ENCODE measurements at places on chromosomes 12 and 14. TPM values are rescaled to one million over a fixed set of nuclear protein-coding genes. Genes with fewer than 3 reads are reported as not detected.

The FGF6 gene
- not detected for total RNA-seq

The NRXN3 gene
- not detected for total RNA-seq

The CLIP1 gene
- 117 TPM for total RNA-seq

GRCh38 chr12:13248964-13249363 lies 52.4 kb downstream of the EMP1 start:
- no peak for DNase-seq

- DNase-seq: no peak
Observed at GRCh38 chr14:59166258-59166657, 22.2 kb upstream of the DAAM1 start.

- DNase-seq: no peak
Observed at GRCh38 chr12:49706351-49707127, 666 bp downstream of the FMNL3 start.

GRCh38 chr14:106606936-106607335 lies 1080.6 kb downstream of the TMEM121 start:
- DNase-seq: no peak

DNA sequence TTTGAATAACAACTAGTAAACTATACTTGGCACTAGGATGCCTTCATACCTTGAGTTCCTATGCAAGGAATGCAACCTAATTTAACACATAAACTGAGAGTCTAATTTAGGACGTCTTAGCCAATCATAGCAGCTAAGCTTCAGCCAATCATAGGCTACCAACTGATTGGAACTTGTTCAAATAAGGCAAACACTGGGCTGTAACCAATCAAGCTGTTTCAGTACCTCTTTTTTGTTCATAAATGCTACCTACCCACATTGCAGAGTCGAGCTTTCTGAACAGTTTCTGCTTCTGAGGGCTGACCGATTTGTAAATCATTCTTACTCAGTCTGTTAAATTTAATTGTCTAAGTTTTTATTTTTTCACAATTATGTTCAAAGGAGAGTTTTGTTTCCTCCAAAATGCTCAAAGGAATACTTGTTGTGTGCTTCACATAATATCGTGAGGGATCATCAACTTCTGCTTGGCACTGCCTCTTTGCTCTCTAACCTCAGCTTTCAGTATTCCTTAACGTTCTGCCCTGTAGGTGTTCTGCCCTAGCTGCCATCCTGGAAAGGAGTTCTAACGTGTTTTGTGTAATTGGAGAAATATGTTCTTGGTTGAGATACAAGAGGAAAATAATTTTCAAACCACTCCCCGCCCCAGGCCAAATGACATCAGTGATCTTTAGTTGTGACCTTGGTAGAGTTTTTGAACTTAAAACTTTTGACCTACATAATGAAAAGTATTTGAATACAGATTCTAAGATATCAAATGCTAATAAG lies 380.4 kb upstream of the MIS18BP1 start:
- no peak for DNase-seq

DNA sequence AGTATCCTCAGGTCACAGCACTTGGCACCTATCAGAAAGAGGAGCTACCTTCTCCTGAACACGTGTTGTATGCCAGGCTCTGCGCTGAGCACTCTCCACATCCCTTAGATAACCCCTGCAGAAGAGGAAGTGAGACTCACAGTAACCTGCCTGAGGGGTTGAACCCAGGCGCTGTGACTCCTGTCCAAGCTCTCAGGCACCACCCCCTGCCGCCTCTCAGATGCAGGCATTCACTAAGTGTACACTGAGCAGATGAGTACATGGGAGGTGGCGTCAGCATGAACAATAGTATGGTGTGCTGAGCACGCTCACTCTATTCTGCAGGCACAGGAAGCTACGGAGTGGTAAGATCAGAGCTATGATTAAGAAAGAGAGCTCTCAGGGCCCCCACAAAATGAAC lies 21.0 kb upstream of the RIC8B start:
- DNase-seq: no peak

DNA sequence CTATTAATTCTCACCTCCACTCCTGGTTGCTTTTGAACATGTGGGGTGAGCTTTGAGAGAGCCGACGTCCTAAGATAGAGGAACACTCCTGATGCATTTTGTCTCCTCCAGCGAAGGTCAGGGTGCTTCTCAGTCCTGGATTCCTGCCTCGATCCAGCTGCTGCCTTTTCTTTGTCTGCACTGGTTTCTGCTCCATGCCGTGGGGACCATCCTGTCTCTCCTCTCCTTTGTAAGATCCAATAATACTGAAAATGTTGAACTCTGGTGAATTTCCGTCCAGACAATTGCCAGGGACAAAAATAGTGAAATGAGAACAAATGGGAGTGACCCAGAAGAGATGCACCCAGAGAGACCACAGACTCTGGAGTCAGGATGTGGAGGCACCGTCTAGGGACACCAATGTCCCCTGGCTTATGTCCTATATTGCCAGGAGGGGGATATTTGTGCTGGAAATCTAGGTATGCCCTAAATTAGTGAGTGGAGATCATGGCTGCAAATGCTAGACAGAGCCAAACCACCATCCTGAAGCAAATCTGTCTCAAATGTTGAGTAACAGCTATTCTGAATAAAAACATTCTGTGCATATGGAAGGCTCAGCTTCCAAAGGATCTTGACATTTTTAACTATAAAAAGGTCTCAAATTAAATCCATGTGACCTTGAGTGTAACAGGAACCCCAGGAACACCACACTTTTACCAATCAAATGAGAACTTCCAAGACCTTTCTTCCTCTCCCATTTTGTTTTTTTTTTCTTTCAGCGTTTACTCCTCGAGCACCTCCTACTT lies 170.9 kb downstream of the PPM1H start:
- no peak for DNase-seq

GRCh38 chr12:115817389-115817788 lies 460.1 kb downstream of the MED13L start:
- no peak for DNase-seq

DNA sequence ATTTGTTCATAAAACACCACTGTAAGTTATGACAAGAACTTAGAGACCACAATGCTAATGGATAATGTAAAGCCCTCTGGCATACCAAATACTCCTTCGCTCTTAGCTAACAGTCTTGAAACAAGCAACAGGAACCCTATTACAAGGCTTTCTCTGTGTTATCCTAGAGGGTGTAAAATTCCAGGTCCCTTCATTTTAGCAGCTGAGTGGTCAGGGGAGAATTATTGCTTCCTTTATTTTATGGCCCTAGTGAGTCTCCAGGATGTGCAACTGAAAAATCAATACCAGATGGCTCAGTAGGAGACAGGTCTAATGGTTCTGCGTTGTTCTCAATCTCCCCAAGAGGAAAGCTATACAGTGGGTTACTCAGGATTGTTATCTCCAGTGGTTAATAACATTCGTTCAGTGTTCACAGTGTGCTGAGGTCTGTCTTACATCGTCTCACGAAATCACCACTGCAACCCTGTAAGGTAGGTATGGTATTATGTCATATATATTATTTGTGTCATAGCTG lies 172.7 kb upstream of the CNOT2 start:
- DNase-seq: no peak

DNA sequence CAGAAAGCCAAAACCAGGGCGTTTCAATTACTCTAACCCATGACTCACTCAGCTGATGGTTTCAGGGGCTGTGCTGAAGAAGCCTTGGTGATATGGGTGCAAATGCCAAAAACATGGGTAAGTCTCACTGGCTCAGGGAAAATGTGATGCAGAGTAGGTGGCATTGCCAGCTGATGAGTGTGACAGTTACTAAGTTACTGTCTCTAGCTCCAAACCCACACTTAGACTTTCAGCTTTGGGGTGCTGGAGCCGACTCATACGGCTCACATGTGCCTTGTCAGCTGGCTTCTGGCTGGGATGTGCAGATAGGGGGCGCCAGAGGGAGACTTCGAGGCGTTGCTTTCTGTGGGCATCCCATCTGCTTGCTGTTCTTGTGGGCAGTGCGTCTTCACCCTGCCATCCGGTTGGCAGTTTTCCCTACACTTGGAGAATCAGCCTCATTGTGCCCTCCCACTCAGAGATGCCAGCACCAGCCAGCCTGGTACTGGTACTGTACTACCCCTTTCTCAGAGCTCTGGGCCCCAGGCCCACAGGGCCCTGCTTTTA lies 11.1 kb upstream of the KRT7 start:
- no peak for DNase-seq
